NCI-H1105 treated with DMSO at 0.1 percent for 48 hours (cell line): ENCODE measurements at places on chromosomes 16 and 17.

- DNase-seq: no peak
These were observed 23.6 kb downstream of the CACNA1G start for GRCh38 chr17:50584116-50584515.

- DNase-seq: no peak
These were observed 12.0 kb downstream of the CORO7 start for GRCh38 chr16:4404247-4404966.

- peak; percentile 81 for DNase-seq
These were observed 2.7 kb upstream of the HES7 start for GRCh38 chr17:8126491-8127066.

GRCh38 chr17:65177901-65178300 lies 40.7 kb downstream of the RGS9 start:
- no peak for DNase-seq

- DNase-seq: no peak
These were observed 3.6 kb downstream of the CHRNB1 start for GRCh38 chr17:7448461-7448860.

DNA sequence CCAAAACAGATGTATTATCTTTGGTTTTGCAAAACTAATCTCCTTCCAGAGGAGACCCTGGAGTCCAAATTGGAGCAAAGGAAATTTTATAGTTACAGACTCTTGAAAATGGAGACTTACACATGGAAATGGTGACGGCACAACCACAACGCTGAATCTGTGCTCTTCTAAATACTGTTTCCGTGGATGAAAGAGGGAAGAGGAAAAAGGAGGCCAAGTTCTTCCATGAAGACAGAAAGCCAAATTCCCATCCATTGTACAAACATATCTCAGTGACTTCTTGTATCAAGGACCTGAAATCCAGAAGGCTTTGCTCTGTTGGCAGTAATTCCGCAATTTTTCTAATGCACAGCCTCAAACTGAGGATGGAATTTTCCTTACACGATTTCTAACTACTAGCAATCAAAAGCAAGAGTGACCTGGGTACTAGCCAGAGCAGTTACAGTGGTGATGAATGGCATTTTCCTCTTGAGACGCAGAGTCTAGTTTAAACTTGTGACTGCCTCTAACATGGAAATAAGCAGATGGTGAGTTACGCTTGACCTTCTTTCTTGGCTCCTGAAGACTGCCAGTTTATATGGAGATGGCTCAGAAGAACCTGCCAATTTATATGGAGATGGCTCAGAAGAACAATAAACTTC lies 38.5 kb downstream of the VPS53 start:
- DNase-seq: no peak

GRCh38 chr17:66985338-66986237 lies 21.1 kb downstream of the CACNG4 start:
- no peak for DNase-seq

GRCh38 chr17:1047177-1047878 lies 50.4 kb downstream of the TIMM22 start:
- DNase-seq: no peak

DNA sequence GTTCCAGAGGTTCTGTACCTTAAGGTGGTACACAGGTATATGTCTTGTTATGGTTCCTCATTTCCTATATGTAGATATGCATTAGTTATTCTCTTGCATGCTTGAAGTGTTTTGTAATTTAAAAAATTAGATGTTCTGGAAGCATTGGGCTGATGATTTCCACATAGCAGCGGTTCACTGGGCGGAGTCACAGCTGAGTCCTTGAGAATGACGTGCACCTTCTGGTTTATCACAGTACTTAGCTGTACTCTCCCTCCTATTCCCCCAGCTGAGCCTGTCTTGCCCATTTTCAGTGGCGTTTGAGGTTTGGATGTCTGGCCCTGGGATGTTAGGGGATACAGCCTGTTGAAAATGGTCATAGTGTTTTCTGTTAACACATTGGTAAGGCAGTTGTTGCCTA lies 327.1 kb downstream of the SNX29 start:
- no peak for DNase-seq
